ENCODE measurements at places on chromosomes 2 and 18. TPM values are rescaled to one million over a fixed set of nuclear protein-coding genes. Genes with fewer than 3 reads are reported as not detected.
A peak's percentile ranks its signal among the peaks of the same experiment; 100 is the strongest.

DNA sequence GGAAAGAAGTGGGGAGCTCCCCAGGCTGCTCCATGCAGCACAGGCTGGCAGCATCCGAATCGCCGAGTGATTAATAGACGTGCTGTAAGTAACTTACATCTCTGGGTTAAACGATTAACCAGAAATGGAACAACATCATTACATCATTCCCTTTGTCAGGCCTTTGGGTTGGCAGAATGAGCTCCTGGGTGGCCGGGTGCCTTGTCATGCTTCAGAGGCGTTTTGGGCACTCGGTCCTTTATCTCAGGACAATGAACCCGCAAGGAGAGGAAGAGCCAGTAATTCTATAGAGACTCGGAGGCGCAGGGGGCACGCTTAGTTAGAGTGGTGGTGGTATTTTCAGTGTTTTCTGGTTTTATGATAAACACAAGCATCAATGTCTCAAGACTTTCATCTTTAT lies 146.9 kb upstream of the TPO start:
- no peaks in the 10 kb centered on the region for H3K4me1 ChIP-seq
- DNase-seq: no peak
- H3K4me3 ChIP-seq: no peak overlapping the region
- H3K27me3 ChIP-seq: no peaks in the 10 kb centered on the region

GRCh38 chr2:128921751-128922150 lies 603.1 kb upstream of the HS6ST1 start:
- H3K4me1 ChIP-seq: no peaks in the 10 kb centered on the region
- no peaks in the 10 kb centered on the region for H3K27me3 ChIP-seq
- no peak overlapping the region for H3K27ac ChIP-seq
- no peak for DNase-seq
- H3K4me3 ChIP-seq: no peak overlapping the region
- no peaks in the 10 kb centered on the region for H3K36me3 ChIP-seq

DNA sequence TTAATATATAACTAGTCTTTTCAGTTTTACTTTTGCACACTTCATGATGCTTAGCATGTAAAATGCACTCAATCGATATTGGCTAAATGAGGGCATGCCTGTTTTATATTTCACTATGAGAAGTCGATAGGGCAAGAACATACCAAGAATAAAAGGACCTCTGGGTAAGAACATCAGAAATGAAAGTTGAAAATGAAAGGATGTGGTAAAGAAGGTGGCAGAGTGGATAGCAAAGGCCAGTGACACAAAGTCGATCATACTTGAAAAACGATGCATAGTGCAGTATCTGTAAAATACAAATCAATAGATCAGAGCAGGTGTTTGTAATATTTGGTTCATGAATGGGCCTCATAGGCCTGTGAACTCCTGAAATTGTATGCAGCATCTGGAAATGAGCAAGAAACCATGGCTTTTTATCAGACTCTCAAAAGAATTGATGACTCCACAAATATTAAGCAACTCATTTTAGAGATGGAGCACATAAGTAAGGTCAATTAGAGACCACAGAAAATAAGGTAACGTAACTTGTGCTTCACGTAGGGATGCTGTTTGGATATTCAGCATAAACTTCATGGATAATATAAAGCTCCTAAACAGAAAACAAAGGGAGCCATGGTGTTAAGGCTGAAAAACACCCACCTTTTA lies 653.4 kb downstream of the NYAP2 start:
- no peak overlapping the region for H3K4me3 ChIP-seq
- no peaks in the 10 kb centered on the region for H3K36me3 ChIP-seq
- no peaks in the 10 kb centered on the region for H3K27me3 ChIP-seq
- H3K4me1 ChIP-seq: no peaks in the 10 kb centered on the region
- H3K27ac ChIP-seq: no peak overlapping the region

DNA sequence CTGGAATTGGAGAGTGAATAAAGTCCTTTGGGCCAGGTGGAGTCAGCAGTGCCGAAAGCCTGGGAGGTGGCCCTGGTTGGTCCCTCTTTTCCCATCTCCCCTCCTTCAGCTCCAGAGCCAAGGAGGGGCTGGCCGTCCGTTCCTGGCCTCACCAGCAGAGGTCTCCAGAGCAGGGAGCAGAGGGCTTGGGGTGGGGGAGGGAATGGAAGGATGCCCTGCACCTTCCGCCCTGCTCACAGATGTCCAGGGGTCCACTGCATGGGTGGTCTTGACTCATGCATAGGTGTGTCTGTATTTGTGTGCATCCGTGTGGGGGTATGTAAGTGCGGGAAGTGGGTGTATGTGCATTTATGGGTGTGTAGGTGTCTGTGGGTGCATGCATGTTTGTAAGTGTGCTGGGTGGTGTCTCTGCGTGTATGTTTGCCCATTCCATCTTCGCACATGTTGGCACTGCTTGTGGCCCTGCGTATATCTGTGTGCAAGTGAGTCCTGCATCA lies 201.8 kb downstream of the ZFP36L2 start:
- no peak overlapping the region for H3K27ac ChIP-seq
- H3K4me3 ChIP-seq: no peak overlapping the region
- no peaks in the 10 kb centered on the region for H3K4me1 ChIP-seq
- H3K36me3 ChIP-seq: no peaks in the 10 kb centered on the region
- no peaks in the 10 kb centered on the region for H3K27me3 ChIP-seq
- peak; percentile 33 for DNase-seq

- H3K4me1 ChIP-seq: no peaks in the 10 kb centered on the region
- no peak for DNase-seq
- no peak overlapping the region for H3K4me3 ChIP-seq
Measured at GRCh38 chr18:72601481-72601880, 57.3 kb upstream of the CBLN2 start.

Gene PTPRN
- total RNA-seq: not detected

Gene PRR30
- not detected for total RNA-seq

Gene ALPG
- total RNA-seq: not detected

- no peaks in the 10 kb centered on the region for H3K36me3 ChIP-seq
- H3K4me3 ChIP-seq: no peak overlapping the region
- no peak for DNase-seq
Measured at GRCh38 chr18:74937291-74937690, 271.6 kb downstream of the PTGR3 start.

Gene MARCHF4
- total RNA-seq: not detected
